ENCODE measurements at places on chromosomes 4 and X.
A peak's percentile ranks its signal among the peaks of the same experiment; 100 is the strongest.

DNA sequence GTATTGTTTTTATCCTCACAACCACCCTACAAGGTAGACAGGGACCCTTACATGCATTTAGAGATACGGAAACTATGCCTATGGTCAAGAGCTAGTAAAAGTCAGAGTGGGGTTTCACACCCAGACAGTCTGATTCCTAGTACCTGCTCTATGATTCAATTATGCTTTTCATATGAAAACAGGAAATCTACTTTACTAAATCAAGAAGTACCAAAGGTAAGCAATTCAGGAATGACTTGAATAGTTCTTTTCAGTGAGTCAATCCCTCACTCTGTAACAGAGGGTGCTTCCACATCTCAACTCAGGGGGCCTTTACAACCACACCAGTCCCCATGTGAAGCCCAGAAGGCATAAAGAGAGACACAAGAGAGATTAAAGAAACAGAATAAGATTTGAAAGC is 191.4 kb downstream of the PPP3CA start:
- no peak for DNase-seq

GRCh38 chrX:85244450-85245211 is 840 bp downstream of the ZNF711 start:
- DNase-seq: peak; percentile 14

DNA sequence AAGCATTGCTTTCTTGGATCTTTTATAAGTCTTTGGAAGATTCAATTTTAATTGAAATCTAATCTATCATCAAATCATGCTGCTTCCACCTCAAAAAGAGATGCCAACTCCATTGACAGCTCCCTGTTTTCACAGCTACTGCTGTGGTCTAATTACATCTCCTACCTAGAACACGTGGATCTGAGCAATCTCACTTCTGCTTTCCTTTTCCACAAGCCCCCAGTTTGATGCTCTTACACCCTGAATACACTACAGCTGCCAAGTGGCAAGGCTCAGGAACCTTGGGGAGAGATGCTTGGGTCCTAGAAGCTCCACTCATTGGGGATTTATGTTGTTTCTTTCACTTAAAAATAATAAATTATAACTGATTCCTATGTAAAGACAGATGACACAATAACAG is 172.0 kb downstream of the CFAP299 start:
- no peak for DNase-seq

DNA sequence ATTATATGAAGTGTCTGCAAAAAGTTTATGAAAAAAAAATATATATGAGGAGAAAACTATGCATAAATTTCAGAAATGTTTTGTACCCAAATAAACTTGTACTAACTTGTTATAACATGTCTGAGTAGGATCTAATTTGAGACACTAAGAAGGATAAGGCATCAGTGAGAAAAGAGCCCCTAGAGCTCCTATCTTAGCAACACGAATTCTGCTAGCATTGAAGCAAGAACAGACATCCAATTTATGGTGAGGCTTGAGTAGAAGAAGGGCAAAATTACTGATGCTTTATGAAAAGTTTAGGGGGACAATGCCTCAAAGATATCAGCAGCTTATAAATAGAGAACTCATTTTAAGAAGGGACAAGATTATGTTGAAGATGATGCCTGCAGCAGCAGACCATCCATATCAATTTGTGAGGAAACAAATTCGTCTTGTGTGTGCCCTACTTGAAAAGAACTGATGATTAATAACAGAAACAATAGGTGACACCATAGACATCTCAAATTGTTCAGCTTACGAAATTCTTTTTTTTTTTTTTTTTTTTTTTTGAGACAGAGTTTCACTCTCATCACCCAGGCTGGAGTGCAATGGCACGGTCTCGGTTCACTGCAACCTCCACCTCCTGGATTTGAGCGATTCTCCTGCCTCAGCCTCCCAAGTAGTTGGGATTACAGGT is 35.7 kb upstream of the ADAM29 start:
- DNase-seq: no peak

- DNase-seq: no peak
Observed at GRCh38 chr4:81446634-81447033, 25.1 kb downstream of the RASGEF1B start.

Measured in activated CD8-positive, alpha-beta memory T cell treated with anti-CD3 and anti-CD28 coated beads, Interleukin-2, amount 50 U/mL, for 4 hours (primary cell).